Hematopoietic multipotent progenitor cell treated with erythropoietin and hydrocortisone succinate and interleukin-3 and kit ligand, for 4 days (in vitro differentiated cells): ENCODE measurements at places on chromosomes 6 and 20.

DNA sequence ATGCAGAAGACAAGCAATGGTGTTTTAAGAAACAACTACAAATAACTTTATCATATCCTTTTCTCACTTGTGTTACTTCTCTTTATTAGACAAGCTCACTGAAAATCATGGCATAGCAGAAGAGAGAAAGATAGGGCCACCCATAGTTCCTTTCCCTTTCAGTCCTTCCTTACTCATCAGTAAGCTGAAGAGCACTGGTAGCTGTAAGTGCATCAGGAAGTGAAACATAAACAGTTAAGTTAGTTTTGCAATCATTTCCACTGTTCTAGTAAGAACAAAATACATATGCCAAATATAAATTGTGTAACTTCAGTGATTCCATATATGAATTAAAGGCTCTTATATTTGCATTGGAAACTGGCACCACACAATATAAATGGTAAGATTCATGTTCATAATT is 220.1 kb downstream of the HACE1 start:
- DNase-seq: peak; percentile 62

- no peak for DNase-seq
Observed at GRCh38 chr6:170454512-170455285, 98.4 kb downstream of the PSMB1 start.

- no peak for DNase-seq
Observed at GRCh38 chr6:257774-258173, 34.5 kb upstream of the DUSP22 start.

- no peak for DNase-seq
Observed at GRCh38 chr6:33417128-33417902, 592 bp downstream of the CUTA start.

GRCh38 chr20:10713161-10713560 is 39.4 kb upstream of the JAG1 start:
- DNase-seq: no peak
